Hematopoietic multipotent progenitor cell treated with erythropoietin and hydrocortisone succinate and interleukin-3 and kit ligand, for 6 days (in vitro differentiated cells): ENCODE measurements at places on chromosomes 3 and 15.

- DNase-seq = no peak
Observed at GRCh38 chr3:68239542-68239941, 585.1 kb upstream of the SUCLG2 start.

DNA sequence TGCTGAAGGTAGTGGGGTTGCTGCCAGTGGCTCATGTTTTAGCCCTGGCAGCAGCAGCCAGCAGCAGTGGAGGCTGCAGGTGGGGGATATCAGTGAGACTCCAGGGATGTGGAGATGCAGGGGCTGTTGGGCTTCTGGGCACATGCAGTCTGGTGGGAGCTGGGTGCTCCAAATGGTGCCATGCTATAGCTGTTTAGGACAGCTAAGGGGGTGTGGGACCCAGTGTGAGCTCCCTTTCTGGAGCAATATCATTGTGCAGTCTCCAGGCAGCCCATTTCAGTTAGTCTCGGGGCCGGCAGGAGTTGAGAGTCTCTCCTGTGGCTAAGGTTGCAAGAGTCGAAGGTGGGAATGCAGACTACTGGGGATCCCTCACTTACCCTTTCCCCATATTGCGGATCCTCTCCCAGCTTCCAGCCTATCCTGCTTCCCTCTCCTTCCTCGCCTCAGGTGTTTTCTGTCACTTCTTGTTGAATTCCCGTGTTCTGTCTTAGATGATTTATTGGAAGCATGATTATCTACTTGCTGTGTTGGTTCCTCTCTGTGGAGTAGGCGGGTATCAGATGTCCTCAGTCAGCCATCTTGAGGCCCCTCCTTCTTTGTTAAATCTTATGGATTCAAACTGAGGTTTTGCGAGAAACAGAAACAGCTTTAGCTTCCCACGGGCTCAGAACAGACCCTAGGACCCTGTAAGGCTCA lies 112.0 kb downstream of the FAM43A start:
- no peak for DNase-seq

- no peak for DNase-seq
Observed at GRCh38 chr3:47715928-47716327, 65.8 kb downstream of the SMARCC1 start.

DNA sequence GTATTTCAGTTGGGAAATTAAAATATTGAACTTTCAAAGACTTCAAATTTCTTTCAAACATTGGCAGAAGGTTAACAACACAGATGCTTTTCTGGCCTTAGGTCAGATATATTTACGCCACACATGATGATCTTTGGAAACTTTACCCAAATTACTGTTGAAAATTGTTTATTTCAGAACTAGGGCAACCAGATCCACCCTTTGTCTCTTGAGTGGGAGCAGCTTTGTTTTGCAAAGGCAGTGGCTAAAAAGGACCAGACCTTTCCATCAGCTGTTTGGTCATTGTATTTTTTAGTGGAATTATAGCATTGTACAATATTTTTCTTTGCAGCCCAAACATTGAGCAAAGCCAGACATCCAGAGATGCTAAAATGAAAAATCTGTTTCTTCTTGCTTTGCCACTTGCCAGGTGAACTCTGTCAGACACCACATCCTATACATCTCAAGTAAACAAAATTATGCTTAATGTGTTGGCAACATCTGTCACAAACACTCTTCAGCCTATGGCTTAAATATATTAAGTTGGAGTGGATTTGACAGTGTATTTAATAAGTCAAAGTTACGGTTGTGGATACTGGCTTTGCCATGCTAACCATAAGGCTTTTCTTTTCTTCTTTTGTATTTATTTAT lies 651.9 kb downstream of the RBMS3 start:
- DNase-seq = no peak

DNA sequence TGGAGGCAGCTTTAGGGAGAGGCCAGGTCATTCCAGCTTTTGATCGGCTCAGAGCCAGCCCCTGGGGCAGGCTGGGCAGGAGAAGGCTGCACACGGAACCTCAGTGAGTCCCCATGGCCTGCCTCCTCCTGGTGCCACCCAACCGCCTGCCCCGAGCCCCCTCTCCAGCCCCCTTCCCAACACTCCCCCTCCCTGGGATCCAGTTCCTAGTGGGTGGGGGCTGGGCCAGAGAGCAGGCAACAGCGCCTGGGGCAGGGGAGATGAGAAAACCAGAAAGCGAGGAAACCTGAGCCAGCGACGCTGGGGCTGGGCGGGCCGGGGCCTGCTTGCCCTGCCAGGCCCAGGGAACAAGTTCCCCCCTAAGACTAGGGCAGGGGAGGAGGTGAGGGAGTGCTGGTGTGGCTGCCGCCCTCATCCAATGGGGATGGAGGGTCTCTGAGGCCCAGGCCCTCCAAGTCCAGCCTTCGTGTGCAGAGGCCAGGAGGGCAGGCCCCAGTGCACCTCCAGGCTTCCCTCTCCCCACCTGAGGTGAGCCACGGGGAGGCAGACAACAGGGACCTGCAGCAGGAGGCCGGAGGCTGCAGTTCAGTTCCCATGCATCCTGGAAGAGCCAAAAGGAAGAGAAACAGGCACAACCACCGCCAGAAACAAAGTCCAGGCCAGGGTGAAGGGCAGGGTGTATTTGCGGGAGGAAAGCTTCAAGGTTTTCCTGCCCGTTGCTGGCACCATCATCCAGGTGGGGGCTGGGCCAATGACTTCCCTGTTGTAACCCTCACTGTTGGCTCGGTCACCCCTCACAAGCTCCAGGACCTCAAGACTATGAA lies 4.0 kb upstream of the SEMA3F start:
- DNase-seq = no peak

- DNase-seq = no peak
Observed at GRCh38 chr3:14140668-14141067, 15.8 kb downstream of the TMEM43 start.

DNA sequence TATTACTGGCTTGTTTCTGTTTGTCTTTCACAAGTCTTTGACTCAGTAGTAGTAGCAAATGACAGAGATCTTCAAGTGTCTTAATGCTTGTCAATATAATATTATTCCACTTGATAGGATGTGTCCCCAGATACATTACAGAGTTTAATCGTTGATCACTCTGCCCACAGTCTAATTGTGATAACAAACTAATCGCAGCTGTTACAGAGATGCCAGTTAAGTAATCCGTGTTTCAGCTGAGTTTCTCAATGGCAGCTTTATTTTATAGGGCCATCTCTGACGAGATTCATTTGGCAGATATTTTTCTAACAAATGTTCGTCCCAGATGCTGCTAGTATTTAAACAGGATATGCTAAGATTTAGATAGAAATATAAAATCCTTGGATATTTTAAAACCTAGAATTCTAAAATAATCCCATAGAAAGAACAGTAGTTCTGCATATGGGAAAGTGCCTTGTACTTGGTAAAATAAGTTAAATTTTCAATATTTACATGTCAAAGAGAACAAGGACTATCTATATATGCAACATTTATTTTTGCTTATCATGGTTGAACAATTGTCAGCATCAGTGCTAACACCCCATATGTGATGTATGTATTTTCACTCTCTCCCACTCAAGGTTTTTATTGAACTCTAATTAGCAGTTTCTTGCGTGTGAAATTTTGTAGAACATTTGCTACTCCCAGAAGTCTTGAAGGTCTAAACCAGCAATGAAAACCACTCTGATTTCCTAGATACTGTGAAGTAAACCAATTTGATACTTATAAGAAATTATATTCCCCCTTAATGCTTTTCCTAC lies 185.5 kb downstream of the MBNL1 start:
- DNase-seq = no peak

DNA sequence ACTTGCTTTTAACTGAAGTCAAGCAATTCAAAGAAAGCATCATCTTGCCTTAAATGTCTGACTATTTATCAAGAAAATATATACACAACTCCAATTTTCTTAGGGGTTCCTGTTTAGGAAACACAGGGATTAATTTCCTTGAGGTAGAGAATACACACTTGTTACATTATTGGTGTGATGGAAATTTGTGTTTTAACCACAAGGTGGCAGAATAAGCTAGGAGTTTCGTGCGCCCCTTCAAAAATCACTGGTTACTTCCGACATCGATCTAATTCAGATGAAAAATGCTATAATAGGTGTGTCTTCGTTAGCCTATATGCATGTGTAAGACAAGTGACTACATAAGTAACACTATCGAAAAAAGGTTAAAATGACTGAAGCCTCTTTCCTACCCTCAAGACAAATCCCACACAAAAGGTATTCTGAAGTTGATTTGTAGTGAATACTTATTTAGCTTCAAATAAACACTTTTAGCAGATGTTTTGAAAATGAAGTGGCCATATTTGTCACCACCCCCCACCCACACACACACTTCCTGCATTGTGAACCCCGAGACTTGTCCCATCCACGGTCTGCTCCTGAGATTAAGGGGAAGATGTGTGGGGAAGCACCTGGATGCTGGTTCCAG lies 246.5 kb downstream of the ROBO1 start:
- peak; percentile 66 for DNase-seq

- no peak for DNase-seq
Observed at GRCh38 chr15:87777054-87777561, 479.4 kb downstream of the NTRK3 start.

- peak; percentile 95 for DNase-seq
Observed at GRCh38 chr15:78108300-78109084, 16.1 kb downstream of the SH2D7 start.

- DNase-seq = no peak
Observed at GRCh38 chr3:157671656-157672055, 168.4 kb upstream of the VEPH1 start.

DNA sequence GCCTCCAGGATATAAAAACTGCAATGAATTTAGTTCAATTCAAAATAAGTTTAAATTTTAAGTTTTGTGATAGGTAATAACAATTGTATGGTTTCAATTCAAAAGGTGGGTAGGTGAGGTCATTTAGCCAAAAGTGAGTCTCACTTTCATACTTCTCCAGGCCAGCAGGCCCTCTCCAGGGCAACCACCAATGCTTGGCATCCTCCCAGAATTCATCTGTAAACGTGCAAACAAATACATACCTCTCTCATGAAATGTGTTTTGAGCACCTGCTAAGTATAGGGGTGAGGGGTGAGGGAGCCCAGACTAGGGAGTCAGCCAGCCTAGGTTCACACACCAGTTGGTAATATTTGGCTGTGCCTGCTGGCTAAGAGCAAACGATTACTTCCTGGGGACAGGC lies 22.0 kb upstream of the RBSN start:
- DNase-seq = no peak

- DNase-seq = no peak
Observed at GRCh38 chr15:35062738-35063099, 22.4 kb downstream of the NANOGP8 start.

GRCh38 chr3:39025222-39025970 lies 26.3 kb downstream of the SCN11A start:
- DNase-seq = no peak

DNA sequence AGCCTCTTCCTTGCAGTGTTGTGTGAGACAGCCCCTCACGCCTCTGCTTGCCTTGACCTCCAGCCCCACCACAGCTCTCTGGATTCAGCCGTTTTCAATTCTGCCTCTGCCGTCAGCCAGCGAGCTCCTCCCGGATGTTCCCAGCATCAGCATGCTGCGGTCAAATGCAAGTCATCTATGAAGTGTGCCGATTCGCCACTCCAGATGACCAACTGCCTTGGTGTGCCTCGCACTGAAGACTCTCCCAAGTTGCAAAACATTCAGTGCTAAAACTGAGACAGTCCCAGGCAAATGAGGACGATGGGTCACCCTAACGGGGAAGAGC lies 30.6 kb upstream of the RASA2 start:
- DNase-seq = no peak

GRCh38 chr3:168331756-168332155 lies 236.0 kb upstream of the GOLIM4 start:
- DNase-seq = no peak

DNA sequence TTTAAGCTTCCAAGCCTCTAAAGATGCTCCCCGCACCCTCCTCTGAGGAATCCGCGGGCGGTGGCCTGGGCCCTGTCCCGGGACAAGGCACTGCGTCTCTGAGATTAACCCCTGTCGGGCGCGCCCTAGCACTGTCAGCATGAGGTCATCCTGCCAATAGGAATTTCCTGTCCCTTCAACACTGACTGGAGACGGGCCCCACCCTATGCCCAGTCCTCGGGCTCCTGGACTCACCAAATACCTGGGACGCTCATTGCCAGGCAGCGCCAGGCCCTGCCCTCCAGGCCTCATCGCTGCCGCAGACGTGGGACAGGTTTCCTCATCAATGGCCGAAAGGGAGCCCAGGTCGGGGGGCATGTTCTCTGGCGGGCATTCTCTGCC lies 67.6 kb upstream of the SH3GL3 start:
- no peak for DNase-seq

DNA sequence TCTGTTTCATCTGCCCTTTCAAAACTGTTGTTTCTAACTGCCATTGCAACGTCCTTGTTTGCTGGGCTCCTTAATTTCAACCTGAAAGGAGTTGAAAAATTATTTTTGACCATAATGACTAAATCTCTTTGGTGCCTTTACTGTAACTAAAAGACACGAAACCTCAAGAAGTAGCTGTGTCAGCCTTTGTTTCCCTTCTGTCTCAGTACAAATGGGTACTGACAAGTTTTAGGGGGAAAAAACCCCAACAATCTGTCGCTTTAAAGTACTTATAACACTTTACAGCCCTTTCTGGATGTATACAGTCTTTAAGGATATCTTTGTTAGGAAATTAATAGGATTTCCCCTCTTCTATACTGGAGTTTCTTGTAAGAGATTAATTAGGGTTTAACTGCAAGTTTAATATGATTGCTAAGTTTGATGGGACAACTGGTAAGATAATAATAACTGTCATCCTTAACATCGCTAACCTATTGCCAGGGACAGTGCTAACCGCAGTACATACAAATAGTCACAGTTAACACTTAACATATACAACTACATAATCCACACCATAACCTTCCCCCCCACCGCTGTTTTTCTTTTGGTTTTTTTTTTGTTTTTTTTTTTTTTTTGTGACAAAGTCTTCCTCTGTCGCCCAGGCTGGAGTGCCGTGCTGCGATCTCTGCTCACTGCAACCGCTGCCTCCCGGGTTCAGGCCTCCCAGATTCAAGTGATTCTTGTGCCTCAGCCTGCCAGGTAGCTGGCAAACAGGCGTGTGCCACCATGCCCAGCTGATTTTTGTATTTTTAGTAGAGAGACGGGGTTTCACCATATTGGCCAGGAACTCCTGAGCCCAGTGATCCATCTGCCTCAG lies 1.7 kb downstream of the GXYLT2 start:
- DNase-seq = no peak

DNA sequence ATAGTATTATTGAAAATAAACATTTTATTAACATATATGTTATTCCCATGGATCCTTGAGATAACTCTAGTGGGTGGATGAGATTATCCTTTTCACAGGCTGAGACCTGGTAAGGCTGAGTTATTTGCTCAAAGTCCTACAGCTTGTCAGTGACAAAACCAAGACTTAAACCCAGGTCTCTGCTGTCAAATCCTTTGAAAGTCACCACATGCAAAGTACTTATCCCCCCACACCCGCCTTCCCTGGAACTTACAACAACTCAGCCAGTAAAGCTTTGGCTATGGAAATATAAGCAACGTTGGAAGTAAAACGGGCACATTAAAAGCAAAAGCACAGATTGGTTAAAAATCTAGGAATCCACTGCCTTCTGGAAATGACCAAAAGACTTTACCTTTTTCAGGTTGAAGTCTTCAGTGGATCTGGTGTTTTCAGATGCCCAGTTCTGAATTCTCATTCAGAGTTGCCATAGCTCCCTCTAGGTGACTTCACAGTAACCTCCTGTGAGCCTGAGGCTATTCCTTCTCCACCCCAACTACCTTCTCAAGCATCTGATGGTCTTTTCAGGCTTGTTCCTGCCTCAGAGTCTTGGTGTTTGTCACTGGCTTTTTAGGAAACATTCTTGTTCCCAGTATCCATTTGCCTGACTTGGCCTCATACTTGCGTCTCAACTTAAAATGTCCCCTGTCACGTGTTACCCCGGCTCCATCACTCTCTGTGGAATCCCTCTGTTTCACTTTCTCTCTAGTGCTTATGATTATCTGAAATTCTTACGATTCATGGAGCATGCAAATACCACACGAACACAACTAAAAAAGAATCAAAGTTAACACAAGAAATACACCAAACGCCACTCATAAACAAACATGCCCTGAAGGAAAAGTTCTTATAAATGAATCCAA lies 131.2 kb downstream of the MAGI1 start:
- DNase-seq = no peak
